Foreskin keratinocyte (primary cell): ENCODE measurements at places on chromosomes 5 and 9.

DNA sequence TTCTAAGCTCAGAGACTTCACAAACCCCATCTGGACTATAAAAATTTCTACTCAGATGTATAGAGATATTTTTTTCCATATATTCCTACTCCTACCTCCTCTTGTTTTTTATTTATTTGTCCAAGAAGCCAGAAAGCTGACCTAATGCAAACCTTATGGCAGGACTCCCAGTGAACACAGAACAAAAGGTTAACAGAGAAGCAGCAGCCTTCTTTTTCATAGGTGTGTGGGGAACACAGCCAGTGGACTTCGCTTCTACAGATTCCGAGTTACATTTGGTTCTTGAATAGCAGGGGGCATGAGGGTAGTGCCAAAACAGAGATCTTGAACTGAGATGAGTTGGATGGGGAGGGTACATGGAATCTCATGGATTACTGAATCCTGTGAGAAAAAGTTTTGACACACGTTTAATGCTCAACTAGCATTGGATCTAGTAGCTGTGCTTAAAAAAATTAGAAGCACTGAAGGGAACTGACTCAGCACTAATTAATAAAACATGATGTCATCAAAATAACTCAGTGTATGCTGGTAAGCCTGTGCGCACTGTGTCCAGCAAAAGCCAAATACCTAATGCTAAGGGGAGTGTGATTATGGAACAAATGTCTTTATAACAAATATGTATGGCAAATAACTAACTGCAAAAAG, 240.1 kb downstream of the GABRB2 start:
- DNase-seq: no peak

- DNase-seq: no peak
Observed at GRCh38 chr5:134142052-134142451, 27.6 kb downstream of the TCF7 start.

DNA sequence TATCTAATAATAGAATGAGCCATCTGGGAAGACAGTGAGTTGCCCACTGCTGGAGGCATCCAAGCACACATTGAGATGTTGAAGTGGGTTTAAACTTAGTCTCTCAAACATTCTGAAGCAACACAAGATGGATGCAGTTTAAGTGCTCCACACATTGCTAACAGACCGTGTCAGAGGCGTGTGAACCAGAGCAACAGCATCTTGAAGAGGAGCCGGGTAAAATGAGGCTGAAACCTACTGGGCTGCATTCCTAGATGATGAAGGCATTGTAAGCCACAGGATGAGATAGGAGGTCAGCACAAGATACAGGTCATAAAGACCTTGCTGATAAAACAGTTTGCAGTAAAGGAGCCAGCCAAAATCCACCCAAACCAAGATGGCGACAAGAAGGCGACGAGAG, 73.5 kb upstream of the TMEM215 start:
- DNase-seq: no peak

- DNase-seq: no peak
Observed at GRCh38 chr5:116374434-116374852, 200.2 kb downstream of the SEMA6A start.

- no peak for DNase-seq
Observed at GRCh38 chr9:111979561-111979960, 82.9 kb downstream of the UGCG start.

DNA sequence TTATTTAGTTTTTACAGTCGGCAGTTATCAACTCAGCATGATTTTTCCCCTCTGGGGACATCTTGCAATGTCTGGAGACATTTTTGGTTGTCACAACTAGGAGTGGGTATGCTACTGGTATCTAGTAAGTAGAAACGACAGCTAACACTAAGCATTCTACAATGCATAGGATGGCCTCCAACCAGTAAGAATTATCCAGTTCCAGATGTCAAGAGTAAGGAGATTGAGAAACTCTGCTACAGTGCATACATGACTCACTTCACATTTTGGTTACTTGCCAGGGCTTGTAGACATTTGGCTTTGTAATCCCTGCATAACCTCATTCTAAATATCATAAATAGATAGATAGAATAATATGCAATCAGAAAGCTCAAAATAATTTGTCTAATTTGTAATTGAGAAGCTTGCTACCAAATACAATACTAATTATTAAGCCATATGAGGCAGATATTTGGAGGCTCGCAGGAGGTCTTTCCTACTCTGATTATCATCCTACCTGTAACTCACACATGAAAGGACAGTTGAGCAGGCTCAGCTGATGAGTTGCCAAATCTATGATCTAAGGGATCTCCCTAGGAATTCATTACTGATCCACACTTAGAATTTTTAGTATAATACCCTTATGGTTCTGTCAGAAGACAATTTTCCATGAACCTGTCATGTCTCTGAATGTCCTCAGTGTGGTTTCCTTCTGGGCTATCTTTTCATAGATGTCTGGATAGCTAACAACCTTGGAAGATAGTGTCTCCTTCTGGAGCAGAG, 346.9 kb upstream of the TLE4 start:
- DNase-seq: peak; percentile 92

GRCh38 chr5:124341066-124341858, 405.2 kb downstream of the ZNF608 start:
- no peak for DNase-seq

DNA sequence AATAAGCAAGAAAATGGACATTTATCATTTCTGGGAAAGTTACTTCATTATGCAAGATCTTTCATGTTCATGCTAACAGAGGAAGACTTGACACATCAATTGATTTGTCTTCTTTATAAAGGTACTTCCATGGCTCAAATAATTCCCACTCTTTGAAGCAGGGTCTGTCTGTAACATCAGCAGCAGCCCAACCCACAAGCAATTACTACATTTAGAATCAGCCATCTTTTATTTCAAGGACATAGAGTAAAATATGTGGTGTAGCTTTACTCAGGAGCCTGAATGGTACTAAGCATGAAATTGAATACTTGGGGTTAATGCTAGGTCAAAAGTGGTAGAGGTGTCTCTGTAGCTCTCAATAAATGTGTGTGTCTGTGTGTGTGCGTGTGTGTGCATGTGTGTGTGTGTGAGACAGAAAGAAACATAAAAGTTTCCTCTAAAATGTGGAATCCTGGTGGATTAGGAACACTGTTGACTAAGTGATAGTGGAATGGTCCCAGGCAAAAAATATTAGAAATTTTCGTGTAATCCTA, 581.1 kb downstream of the CAAP1 start:
- DNase-seq: no peak

DNA sequence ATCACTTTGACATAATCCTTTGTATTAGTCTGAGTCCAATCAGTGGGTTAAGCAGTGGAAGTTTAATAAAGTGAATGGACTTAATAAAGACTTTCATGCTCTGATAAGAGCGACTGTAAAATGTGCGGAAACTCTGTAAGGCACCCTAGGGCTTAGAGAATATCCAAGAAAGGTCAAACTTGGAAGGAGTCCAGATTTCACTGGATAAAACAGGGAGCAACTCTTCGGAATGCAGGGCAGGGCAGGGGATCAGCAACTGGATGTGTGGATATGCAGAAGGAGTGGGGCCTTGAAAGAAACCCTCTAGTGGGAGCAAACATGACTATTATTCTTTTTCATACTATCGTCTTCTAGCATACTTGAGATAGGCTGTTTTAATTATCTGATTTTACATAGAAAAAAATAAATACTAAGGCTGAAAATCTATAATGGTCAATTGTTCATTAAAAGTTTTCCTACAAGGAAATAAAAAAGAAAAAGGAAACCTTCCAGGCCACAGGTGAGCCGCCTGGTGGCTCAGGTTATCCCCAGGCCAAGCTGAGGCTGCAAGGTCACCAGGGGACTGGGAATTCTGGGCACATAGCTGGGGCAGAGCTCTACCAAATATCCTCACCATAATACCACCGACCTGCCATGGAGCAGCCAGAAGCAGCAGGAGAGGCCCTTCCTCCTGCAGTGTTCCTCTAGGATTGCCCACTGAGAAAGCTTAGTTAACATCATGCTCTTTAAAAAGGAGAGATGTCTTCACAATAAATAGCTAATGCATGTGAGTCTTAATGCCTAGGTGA, 46.3 kb upstream of the CCDC112 start:
- no peak for DNase-seq

GRCh38 chr5:139759219-139759721, 36.3 kb upstream of the PSD2 start:
- no peak for DNase-seq

GRCh38 chr5:74130155-74130897, 504.3 kb downstream of the ARHGEF28 start:
- DNase-seq: no peak

GRCh38 chr9:29389421-29389820, 1816.1 kb upstream of the C9orf72 start:
- no peak for DNase-seq

DNA sequence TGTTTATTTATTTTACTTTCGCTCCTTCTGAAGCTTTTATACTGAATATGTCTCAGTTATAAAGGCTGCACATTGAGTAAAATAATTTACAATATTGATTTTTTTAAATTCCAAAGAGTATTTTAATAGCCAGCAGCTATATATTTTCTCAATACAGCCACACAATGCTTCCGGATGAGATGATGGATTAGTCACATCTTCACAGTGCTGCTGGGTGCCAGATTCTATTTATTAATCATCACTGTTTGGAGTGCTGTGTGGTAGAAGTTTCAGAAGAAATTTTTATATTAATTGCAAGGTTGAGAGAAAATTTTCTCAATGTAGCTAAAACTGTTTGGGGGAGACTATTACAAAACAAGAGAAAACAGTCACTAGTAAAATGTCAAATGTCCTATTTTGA, 989.8 kb downstream of the TLE4 start:
- peak; percentile 47 for DNase-seq

DNA sequence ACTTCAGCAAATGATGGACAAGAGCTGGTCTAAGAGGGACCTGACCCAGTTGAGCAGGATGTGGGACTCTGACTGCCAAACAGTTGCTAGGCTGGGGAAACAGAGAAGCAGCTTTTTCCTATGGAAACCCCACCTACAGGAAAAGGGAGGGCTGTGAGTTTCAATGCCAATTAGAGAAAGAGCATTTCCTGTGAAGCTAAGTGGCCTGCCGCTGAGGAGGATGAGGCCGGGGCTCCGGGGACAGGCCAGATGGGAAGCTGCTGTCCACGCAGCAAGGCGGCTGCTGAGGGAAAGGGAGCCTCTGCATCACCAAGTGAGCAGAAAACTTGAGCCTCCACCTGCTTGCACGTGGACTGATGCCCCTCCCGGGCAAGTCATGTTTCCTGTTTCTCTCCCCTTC, at the start of gene PCDH12:
TSS of gene PCDH12 (minus strand) at position 90 of the 400 bp plus-strand sequence. CDS start 351 bp downstream, outside the sequence.
- no peak for DNase-seq

- DNase-seq: no peak
Observed at GRCh38 chr9:96242811-96243210, 59.2 kb downstream of the HSD17B3 start.

DNA sequence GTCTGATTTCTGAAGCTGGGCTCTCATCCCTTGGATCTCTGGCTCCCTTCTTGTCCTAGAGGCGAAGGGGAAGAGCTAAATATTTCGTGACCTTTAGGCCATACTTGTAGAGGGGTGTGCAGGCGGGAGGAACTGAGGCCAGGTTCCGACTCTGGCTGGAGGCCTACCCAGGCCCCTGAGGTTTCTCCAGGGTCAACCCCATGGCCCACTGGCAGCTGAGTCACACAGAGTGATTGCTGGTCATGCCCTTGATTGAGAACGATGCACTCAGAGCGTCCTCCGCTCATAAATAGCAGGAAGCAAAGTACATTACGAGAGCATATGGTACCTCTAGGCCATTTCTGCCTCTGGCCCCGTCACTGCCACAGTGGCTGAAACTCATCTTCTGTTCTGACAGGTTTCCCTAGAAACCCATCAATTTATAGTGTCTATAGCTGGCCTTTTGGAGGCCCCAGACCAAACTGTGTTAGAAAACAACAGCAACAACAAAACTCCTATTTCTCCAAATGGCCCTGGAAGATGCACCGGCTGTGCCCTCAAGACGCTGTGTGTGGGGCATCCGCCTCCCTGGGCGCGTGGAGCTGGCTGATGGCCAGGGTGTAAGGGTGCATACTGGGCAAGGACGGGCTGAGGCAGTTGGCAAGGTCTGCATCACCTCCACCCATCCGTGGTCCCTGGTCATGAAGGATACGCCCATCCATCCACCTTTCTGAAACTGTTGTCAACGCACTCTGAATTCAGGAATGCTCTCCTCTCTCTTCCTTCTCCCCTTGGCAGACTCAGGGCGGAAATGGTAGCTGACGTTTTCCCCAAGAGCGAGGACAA, 32.9 kb upstream of the FCN1 start:
- DNase-seq: no peak

GRCh38 chr5:126438267-126438666, 15.1 kb downstream of the GRAMD2B start:
- no peak for DNase-seq

DNA sequence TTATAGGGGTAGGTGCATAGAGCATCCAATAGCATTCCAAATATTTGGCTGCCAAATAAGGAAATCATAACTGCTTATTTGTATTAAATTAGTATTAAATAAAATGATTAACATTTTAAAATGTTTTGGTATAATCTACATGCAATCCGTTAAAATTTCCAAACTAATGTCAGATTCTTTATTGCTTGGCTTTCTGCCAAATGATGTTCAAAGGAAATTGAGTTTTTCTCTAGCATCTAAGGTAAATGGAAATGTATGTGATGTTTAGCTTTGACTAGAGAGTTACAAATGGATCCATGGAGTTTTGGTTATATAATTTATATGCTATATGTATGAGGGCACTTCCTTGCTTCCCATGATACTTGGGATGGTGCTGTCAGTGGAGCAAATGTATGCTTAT, 121.7 kb downstream of the ZCCHC7 start:
- DNase-seq: no peak

DNA sequence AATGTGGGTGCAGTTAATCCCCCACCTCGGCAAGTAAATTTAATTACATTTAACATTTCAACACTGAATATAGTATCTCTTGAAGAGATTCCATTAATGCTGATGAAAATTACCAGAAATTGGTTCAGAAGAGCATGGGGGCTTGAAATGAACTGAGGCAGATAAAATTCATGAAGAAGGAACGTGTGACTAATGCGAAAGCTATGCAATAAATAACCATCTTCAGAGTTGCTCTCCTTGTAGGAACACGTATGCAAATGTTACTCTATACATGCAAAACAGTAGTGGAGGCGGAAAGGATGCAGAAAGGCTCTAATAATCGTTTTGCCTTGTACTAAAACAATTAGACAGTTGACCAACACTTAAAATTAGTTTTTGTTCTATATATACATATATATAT, 320.2 kb downstream of the CTNND2 start:
- no peak for DNase-seq

DNA sequence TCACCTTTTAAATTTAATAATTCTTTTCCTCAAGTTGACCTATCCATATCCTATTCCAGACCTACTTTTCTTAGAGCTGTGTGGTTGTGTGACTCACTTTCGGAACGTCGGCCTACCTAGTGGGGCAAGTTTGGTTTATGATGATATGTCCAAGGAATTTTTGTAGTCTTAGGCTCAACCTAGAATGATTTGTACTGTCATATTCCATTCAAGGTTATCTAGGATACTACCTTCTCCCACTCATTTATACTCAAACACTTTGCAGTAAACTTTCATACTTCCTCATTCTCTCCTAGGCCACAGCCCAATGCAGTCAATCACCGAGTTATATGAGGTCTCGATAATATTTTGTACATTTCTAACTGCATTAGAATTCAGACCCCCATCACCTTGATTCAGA, 61.9 kb downstream of the PIK3R1 start:
- DNase-seq: peak; percentile 85

- DNase-seq: no peak
Observed at GRCh38 chr5:1763548-1763911, 36.1 kb downstream of the MRPL36 start.
